ENCODE measurements at places on chromosomes 11 and 22.

GRCh38 chr11:84686716-84687115, 940.4 kb downstream of the DLG2 start:
- DNase-seq, result no peak

DNA sequence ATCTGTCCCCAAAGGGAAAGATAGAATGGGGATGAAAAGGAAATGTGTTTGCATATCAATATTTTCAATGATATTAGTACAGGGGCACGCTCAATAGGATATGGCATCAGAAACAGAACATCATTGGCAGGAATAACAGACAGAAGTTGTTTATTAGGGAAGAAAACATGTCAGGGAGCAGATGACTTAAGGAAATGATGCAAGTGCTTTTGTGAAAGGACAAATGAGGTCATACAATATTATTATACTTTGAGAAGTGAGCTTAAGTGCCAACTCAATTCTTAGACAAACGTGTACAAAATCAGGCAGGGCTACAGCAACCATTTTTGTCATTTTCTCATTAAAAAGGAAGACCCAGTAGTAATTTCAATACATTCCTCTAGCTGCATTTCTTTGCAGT, 388.4 kb downstream of the SOX6 start:
- DNase-seq, result no peak

- no peak for DNase-seq
These were observed 29.1 kb downstream of the RTL6 start for GRCh38 chr22:44468973-44469372.

GRCh38 chr22:49068861-49069500, 758.7 kb downstream of the BRD1 start:
- no peak for DNase-seq

DNA sequence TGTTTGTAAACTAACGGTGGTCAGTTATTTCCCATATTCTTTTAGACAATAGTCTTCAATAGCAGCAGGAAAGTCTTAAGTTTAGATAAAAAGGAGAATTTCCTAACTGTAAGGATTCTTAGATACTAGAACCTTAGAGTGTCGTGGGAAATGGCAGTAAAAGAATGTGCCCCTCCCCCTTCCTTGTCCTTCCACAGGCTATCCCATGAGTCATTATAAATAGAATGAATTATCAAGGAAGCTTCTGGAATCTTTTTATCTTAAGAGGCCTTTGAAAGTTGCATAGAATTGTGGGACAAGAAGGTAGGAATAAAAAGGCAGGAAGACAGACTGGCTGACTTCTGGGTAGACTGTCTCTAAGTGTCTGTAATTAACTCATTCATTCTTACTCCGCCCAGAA, 165.2 kb upstream of the TBCEL start:
- no peak for DNase-seq

GRCh38 chr22:38564669-38565068, 5.3 kb downstream of the DMC1 start:
- no peak for DNase-seq

DNA sequence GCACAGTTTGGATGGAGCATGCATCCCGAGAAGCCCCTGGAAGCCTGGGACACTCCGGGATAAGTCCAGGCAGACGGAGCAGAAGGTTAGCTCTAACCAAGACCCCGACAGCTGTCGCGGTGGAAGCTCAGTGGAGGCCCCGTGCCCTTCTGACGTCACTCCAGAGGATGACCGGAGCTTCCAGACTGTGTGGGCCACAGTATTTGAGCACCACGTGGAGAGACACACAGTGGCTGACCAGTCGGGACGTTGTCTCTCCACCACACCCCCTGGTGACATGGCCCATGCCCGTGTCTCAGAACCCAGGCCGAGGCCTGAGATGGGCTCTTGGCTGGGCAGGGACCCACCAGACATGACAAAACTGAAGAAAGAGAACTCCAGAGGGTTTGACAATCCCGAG, 86.3 kb downstream of the KIAA1671 start:
- DNase-seq, result no peak

- DNase-seq, result peak; percentile 89
These were observed 3.8 kb downstream of the SMTN start for GRCh38 chr22:31084811-31085492.

GRCh38 chr11:15495462-15495861, 380.7 kb downstream of the INSC start:
- no peak for DNase-seq

DNA sequence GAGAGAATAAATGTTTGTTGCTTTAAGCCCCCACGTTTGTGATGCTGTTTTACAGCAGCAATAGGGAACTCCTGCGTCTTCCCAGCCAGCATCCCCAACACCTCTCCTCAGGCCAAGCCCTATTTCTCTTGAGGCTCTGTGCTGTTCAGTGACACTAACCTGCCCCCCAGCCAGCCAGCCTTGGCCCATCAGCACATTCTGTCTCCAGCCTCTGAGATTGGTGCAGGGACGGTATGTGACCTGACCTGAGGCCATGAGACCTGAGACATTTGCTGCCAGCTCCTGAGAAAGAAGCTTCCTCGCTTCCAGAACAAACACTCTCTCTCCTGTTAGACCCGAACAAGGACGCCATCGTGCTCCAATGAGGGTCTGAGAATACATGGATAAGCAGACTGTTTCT, 38.5 kb upstream of the SLC35C1 start:
- DNase-seq, result no peak

GRCh38 chr11:69165775-69166174, 10.0 kb downstream of the SMIM38 start:
- DNase-seq, result no peak

- no peak for DNase-seq
These were observed 498.1 kb downstream of the TBC1D22A start for GRCh38 chr22:47260551-47260950.

DNA sequence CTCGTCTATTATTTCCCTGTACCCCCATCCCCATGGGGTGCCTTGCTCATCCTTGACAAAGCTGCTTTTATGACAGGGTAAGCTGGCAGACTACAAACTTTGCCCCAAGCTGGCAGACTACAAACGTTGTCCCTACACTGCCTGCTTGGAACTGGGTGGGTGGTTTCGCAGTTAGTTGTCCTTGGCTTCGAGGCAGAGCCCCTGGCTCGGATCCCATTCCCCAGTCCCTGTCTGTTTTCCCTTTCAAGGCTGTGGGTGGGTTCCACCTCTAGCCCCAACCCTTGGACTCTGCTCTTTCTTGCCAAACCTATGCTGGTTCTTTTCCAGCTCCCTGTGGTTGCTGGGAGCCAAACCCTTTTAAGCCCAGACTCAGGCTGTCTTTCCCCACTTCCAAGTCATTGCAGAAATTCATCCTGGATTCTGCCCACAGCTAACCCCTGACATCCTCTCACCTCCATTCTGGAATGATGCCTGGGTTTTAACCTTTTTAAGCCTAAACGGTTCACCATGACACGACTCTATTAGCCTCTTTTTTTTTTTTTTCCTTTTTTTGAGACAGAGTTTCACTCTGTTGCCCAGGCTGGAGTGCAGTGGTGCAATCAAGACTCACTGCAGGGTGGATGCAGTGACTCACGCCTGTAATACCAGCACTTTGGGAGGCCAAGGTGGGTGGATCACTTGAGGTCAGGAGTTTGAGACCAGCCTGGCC, 9.2 kb upstream of the RBM14 start:
- no peak for DNase-seq

- no peak for DNase-seq
These were observed 7.9 kb downstream of the MUC6 start for GRCh38 chr11:1028616-1029015.

DNA sequence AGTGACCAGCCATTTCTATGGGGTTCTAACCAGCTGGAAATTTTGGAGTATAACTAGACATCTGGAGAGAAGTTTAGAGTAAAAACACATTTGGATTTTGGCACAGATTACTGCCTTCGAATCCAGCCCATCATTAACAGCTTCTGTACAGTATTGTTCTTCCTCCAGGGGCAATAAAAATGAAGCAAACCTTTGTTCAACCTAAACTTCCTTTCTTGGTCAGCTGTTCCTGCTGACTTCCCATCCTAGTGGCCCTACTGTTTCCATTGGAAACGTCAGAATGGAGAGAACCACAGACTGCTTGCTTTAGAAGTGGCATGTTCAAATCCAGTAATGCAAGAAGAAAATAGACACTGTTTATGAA, 203.7 kb upstream of the MTMR2 start:
- no peak for DNase-seq

DNA sequence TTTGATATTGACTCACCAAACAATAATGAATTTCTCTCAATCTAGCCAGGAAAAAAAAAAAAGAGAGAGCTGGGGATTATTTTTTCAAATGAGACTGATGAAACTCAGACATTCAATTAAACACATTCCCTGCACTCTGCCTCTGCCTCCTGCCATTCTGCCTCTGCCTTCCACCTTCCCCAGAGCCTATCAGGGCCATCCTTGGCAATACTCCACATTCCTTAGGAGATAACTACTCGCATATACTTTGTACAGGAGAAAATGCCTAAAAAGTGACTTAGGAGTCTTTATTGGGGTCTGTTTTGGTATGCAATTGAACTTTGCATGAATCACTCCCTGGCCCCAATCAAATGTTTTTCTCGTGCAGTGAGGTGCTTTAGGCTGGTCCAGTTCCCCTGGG, 246.6 kb upstream of the PLET1 start:
- no peak for DNase-seq

GRCh38 chr11:69969890-69970784, 108.0 kb upstream of the ANO1 start:
- no peak for DNase-seq

DNA sequence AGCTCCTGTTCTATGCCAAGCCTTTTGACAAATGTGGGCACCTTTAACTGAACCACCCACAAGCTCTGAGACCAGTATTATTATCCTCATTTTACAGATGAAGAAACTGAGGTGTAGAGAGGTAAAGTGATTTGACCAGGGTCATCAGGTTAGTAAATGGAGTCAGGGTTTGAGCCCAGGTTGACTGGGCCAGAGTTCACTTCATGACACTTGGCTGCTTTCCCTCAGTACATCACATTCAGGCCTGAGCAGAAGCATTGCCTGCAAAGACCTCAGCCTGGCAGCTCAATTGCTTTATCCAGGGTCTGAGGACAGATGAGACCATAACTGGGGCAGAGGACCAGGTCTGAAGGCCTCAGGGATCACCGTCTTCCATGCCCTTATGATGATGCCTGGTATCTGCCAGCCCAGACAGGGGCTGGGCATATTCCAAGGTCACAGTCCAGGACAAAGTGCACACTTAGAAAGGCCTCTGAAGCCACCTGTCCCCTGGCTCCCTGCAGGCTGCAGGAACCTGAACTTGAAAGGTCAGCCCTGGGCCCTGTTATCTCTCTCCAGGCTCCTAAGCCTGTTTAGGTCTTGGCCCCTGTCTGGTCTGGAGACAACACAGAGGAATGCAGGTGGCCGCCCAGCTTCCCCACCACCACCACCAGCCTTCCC, 32.0 kb downstream of the POU2AF3 start:
- no peak for DNase-seq

DNA sequence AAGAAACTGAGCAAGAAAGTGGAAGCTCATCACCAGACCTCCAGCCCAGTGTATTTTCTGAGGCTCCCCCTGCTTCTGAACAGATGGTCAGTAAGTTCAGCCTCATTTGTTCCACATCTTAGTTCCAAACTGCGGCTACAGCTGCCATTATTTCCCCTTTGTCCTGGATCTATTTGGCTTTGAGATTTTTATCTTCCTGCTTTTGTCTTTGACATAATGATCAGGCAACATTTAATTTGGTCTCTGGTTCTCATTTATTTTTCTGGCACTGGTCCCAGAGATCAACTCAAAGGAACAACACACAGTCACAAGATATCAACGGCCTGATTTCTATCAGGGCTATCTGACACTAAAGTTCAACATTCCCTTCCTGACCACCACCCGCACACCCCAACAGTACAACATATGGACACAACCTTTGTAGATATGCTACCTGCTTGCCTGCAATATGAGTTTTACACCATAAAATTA, 137.5 kb downstream of the FAM76B start:
- no peak for DNase-seq

GRCh38 chr11:17703951-17704350, 15.4 kb upstream of the MYOD1 start:
- no peak for DNase-seq

DNA sequence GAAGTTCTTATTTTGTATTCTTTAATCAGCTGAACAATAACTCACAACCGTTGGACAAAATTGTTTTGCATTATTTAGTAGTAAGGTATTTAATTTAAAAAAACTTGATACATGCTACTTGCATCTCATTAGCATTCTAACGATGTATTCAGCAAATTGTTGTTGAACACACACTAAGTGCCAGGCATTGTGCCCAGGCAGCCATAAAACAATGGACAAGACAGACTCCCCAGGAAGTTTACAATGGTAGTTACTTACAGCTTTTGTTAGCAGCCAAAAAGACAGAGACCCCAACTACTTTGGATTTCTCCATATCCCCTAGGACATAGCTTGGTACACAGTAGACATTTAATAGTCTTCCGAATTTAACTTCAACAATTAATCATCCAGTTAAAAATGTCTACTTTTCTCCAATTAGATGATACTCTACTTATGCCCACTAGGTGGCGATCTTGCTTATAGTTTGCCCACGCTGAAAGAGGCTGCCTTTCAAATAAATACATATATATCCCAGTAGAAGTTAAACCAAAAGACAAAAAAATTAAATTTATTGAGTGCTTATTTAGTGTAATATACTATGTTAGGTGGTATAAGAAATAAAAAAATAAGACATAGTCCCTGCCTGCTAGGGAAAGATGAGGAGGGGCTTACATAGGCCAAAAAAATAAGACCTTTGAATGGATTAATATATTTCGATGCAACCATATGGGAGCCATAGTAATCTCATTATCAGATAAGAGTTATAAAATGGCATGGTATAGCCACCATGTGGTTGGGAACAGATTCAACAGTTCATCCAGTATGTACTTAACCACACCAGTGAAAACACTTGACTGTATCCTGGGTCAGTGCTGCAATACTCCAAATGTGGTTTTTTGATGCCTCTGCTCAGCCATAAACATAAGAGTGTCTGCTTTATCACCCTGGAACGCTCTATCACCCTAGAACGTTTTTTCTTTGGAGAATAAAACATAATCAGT, 2.0 kb upstream of the FJX1 start:
- DNase-seq, result peak; percentile 51

DNA sequence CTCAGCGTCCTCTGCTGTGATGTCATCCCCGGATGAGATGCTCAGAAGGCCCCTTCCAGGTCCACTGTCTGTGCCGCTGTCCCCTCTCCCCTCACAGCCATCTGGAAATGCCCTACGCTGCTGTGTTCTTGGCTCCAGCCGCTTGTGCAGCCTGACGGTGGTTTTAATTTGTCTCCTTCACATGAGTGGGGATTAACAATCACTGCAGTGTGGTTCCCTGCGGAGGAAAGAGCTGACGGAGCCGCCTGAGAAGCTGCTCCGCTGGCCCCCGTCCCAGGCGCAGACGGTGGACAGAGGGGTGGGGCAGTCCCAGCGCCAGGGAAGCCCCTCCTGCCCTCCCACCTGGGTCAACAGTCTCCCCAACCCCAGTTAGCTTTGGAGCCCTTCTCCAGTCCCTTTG, 67.5 kb upstream of the PHF21B start:
- no peak for DNase-seq

Measured in activated CD4-positive, alpha-beta T cell treated with anti-CD3 and anti-CD28 coated beads, Interleukin-2, amount 10 ng/mL, durations not matched to agents 7 days and 5 days (primary cell).